Vagina (tissue), 2 donors: ENCODE measurements at places on chromosomes 4 and X.

DNA sequence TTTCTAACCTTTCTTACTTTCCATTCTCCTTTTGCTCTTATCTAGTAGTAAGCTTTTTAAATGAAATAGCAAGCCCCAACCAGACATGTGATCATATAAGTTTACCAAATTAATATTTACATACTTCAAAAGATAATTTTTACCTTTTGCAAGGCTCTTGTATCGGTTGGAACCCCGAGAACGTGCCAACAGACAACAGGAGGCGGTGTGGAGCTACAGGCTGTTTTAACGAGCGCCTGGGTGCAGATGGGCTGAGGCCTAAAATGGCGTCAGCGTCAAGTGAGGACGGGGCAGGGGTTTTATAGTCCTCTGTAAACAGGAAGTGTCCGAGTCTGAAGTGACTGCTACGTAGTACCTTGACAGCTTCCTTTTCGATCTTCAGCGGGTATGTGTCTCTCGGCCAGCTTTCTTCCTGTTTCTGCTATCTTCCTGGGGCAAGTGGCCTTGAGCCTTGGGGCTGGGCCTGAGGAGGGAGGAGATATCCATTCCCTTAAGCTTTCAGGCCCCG lies 342.7 kb downstream of the GALNTL6 start:
- DNase-seq: no peak

GRCh38 chr4:762211-763190 lies 56.9 kb downstream of the PCGF3 start:
- DNase-seq: no peak

- DNase-seq: no peak
These were observed 48.2 kb upstream of the H2AZ1 start for GRCh38 chr4:99998062-99998867.

GRCh38 chr4:104868958-104869357 lies 277.7 kb upstream of the TET2 start:
- no peak for DNase-seq

DNA sequence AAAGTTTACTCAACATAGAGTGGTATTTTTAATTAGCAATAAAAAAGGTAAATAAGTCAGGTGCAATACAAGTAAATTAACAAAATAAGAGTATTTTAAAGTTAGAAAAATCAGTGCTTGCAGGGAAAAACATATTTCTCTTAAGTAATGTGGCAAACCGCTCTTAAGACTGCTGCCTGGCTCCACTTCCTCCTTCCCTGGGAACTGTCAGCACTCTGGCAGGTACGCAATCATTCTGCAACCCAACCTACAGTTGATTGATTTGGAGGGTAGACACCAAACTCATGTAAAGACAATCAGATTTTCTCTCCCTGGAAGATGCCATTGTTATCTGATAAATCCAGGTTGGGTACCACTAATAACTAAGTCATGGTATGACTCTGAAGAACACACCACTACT lies 63.9 kb downstream of the PPP3CA start:
- no peak for DNase-seq

DNA sequence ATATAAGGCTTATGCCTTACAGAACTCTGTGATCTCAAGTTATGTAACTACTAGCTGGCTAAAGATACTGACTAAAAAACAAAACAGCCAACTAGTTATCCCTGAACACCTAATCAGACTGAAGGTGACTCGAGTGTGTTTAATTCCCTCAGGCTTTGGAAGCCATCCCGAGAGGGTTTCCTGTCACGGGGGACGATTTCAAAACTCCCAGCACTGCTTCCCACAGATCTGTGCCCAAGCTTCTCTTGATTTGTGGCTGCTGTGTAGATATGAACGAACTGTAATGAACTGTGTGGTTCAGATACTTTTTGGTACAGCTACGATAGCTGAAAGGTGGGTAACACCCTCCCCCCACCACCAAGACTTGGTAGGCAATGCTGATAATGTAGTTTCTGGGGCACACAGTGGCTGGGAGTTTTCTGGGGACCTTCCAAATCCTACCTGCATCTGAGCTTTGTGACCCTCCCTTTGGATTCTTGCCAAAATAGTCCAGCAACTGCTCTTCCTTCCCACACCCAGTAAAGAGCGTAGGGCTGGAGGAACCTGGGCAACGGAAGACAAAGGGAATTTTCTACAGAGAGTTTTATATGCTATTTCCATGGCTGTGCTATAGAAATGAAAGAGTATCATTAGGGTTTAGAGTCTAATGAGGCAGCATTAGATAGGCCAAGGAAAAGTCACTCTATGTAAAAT lies 148.8 kb downstream of the MGST2 start:
- DNase-seq: no peak

DNA sequence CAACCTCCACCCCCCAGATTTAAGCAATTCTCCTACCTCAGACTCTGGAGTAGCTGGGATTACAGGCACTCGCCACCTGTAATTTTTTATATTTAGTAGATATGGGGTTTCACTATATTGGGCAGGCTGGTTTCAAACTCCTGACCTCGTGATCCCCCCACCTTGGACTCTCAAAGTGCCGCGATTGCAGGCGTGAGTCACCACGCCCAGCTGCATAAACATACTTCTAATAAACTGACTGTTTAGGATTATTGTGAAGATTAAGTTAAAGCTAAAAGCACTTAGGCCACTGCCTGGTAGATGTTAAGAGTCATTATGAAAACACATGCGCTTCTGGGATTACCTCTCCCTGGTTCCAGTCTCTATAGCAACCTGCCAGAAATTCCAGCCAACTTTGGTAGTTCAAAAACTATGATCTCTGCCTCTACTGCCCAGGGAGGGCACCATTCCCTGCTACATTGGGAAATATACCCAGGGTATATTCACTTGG lies 30.2 kb upstream of the GRIA3 start:
- no peak for DNase-seq

DNA sequence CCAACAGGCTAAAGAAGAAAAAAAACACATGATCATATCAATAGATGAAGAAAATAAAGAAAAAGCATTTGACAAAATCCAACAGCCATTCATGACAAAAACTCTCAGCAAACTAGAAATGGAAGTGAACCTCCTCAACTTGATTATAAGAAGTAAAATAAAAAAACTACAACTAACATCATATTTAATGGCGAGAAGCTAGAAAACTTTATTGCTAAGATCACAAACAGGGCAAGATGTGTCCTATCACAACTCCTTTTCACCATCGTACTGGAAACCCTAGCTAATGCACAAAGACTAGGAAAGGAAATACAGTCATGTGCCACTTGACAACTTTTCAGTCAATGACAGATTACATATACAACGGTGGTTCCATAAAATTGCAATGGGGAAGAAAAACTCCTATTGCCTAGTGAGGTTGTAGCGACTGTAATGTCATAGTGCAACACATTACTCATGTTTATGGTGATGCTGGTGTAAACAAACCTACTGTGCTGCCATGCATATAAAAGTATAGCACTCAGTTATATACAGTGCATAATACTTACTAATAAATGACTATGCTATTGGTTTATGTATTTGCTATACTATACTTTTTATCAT lies 12.1 kb upstream of the MANBA start:
- DNase-seq: no peak

DNA sequence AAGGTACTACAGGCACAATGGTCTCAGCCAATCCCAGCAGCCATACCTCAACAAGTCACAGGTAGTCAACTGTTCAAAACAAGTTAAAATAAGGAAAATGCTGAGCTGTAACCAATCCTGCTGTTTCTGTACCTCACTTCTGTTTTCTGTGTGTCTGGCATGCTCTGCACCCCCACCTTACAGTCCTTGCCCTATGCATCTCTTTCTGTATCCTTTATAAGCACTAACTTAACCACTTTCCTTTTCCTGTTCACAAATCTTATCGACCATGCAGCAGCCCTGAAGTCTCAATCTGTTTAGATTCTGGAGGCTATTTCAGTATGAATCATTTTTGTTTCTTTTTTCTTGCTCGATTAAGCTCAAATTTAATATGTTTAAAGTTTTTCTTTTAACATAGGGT lies 12.5 kb upstream of the FAM13A start:
- no peak for DNase-seq

DNA sequence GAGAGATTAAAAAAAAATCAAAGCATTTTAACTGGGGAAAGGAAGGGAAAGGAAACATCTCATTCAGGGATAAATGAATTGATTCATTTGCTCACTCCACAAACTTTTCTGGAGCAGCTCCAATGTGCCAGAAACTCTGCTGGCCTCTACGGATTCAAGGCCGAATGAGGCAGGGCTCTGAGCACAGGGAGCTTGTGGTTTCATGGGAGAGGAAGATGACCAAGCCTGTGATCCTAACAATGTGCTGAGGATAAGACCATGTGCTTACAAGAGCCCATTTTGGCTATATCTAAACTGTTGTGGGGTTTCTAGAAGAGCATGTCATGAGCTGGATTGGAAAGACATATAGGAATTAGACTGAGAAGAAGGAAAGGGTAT lies 137.5 kb downstream of the ZNF674 start:
- DNase-seq: no peak

DNA sequence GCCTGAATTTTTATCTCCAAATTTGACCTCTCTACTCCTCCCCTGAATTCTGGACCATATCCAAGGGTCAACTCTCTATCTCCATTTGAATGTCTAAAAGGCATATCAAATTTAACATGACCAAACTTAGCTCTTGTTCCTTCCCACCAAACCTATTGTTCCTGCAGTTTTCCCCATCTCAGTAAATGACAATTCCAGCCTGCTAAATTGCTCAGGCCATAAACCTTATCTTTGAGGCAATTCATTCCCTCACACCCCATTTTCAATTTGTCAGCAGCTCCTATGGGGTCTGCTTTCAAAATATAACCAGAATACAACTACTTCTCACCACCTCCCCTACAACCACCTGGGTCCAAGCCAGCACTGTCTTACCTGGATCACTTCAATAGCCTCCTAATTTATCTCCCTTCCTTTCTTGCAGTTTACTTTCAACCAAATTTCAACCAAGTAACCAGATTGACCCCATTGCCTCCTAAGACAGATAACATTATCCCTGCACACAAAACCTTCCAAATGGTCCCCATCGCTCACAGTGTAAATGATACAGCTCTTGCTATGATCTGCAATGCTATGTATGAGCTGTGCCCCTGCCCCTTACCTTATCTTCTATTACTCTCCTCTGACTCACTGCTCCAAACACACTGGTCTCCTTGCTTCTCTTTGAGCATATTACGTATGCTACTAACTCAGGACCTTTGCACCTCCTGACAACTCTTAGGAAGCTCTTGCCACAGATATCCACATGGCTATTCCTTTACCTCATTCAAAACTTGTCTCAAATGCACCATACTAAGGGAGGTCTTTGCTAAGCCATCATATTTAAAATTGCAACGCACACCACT lies 66.0 kb downstream of the CAMK2D start:
- no peak for DNase-seq

GRCh38 chr4:154024097-154024694 lies 235.3 kb upstream of the SFRP2 start:
- no peak for DNase-seq

DNA sequence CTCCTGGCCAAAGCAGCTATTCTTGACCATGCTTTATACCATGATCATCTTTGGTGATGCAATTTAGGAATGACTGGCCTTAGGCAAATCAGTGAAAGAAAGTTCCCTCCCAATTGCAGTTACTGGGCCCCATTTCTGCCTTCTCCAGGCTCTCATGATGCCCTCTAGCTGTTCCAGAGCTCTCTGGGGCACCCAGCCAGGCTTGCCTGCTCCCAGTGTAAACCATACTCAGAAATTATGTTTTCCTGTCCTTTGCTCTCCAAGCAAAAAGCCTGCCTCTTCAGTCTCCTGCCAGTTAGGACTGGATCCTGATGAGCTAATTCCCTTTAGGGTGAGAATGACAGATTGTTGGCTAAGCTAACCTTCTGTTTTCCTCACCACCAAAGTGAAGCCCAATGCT lies 85.3 kb upstream of the RBPJ start:
- no peak for DNase-seq

DNA sequence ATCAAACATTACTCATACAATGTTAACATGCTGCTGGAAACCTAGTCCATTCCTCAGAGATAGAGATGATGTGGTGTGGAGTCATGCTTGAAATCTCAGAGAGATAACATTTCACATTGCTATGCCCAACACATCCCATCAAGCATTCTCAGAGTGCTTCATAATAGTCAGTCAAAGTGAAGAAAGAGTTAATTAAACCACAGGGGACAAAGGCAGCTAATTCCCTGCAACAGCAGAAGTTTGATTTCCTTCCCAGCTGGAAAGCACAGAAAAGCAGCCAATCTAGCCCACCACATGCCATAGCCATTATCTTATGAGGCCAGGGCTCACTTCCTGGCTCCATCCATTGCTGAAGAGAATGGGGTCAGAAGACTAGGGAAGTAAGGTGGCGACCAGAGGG lies 8.9 kb downstream of the KDR start:
- no peak for DNase-seq

DNA sequence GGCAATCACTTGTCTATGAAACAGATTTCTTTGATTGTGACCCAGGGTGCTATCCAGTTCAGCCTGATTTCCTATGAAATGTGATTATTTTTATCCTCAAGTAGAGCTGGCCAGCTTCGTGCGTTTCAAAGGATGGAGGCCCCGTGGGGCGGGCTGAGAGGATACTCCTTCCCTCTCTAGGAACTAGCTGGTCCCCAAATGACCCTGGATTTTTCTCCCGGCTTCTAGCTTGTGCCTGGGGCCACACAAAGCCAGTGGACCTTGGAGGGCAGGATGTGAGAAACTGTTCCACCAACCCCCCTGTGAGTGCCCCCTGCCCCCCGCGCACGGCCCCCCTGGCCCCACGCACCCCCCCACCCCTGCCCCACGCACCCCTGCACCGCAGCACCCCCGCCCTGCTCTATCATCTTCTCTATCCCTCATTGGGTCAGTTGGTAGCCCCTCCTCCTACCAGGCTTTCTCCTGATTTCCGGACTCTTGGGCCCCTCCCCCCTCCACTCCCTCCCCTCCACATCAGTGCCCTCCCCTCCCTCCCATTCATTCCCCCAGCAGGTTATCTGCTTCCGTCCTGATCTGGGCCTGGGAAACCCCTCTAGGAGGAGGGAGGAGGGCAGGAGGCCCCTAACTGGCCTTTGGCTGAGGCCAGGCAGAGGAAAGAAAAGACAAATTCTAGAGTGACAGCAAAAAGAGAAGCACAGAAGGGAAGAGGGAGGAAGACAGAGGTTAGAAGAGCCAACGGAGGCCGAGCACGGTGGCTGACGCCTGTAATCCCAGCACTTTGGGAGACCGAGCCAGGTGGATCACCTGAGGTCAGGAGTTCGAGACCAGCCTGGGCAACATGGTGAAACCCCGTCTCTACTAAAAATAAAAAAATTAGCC lies 3.3 kb downstream of the XPNPEP2 start:
- no peak for DNase-seq

GRCh38 chr4:152875261-152875660 lies 60.9 kb upstream of the FHDC1 start:
- DNase-seq: no peak

GRCh38 chr4:77913348-77913747 lies 50.7 kb downstream of the MRPL1 start:
- no peak for DNase-seq

- no peak for DNase-seq
These were observed 160.8 kb upstream of the ANK2 start for GRCh38 chr4:112888622-112889021.

- no peak for DNase-seq
These were observed 327.1 kb upstream of the VCX start for GRCh38 chrX:7515681-7516413.

DNA sequence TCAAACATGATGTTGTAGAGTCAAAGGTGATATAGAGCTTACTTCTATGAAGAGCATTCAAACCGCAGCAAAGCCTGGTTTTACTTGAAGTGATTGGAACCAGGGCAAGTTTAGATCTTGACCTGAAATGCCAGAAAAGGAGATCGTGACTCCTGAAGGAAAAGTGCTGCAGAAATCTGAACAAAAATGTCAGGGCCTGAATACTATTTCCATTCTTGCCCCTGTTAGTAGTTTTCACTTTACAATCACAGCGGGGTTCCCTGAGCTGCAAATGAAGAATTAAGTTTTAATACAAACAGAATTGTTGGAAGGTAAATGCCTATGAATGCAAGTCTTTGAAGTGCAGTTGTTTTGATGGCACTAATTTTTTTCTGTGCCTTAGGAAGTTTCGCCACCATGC lies 4.1 kb downstream of the SLIT2 start:
- DNase-seq: no peak
